ENCODE measurements at places on chromosomes 7 and 10.

- no peak for DNase-seq
These were observed 234.6 kb downstream of the DIP2C start for GRCh38 chr10:454860-455259.

DNA sequence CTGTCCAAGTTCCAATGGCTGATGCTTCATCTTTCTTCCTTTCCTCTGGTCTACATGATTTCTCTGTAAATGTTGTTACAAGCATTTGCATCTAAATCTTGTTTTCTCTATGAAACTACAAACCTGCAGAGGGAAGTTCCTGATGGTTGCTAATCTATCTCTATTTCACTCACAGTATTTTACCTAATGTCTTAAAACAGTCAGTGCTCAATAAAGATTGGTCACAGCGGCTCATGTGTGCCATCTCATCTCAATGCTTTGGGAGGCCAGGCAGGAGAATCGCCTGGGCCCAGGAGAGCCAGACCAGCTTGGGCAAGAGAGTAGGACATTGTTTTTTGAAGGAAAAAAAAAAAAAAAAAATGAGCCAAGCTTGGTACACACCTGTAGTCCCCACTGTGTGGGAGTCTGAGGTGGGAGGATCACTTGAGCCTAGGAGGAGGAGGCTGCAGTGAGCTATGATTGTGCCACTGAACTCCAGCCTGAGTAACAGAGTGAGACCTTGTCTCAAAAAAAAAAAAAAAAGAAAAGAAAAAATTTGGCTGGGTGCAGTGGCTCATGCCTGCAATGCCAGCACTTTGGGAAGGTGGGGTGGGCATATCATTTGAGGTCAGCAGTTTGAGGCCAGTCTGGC, 71.3 kb upstream of the ARMC3 start:
- no peak for DNase-seq

DNA sequence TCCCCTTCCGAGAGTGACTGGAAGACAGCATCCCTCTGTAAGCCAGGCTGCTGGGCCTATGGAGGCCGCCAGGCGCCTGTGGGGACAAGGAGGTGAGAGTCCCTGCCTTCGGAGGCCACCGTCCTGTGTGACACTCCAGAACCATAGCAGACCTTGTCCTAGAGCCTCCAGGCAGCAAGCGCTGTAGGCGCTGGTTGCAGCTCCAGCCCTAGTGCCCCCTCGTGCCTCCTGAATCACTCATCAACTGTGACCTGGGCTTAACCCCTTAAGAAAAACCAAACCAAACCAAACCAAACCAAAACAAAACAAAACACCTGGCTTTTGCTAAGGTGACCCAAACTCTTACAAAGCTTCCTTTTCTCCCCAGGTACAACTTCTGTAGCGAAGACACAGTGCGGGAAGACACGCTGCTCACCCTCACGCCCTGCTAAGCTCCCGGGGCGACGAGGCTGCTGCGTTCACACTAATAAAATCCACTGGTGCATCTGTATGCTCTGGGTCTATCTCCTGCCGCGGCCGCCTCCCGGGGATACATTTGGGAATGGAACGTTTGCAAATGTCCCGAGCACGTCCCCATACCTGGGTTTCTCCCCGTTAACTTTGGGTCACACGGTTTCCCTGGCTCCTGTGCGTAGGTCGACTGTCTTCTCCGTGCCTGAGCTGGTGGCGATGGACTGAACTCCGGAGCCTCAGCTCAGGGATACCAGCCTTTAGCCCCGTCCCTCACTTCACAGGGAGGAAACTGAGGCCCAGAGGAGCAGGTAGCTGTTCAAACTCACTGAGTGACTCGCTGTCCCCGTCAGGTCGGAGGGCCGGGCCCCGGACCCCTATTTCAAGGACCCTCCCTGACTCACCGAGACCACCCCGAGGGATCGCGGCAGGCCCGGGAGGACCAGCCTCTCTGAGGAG, 11.8 kb upstream of the PNLIPRP2 start:
- no peak for DNase-seq

- DNase-seq: no peak
These were observed 126.8 kb downstream of the GALNT11 start for GRCh38 chr7:152152267-152152666.

GRCh38 chr7:27182861-27183681, 2.0 kb downstream of the HOXA11 start:
- no peak for DNase-seq

DNA sequence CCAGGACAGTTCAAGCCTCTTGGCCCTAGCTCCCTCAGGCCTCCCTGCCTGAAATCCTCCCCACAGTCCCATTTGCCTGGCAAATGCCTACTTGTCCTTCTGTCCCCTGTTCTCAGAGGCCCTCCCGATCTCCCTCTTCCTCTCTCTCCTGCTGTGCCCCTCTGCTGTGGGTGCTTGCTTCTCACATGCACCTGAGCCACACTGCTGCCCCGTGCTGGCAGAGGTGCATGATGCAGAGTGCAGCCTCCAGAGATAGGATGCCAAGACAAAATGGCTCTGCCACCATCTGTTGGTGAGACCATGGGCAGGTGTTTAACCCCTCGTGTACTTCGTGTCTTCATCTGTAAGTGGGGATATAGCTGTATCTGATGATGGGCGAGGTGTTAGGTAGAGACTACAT, 158.4 kb downstream of the RGS10 start:
- DNase-seq: no peak

DNA sequence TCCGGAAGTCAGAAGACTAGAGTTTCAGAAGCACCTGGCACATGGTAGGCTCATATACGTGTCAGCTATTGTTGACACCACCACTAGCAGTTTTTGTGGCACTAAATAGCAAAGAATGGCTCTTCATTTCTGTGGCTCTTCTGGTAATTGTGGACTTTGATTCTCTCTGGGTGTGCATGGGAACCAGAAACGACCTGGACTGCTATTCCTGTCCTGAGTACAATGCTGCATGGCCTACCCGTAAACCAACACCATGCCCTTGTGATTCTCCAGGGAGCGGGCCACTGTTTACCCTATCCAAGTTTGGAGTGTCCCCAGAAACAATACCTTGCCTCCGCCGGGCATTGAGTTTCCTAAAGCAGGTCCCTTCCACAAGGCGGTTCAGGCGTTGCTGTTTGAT, 162.9 kb upstream of the AOAH start:
- no peak for DNase-seq

DNA sequence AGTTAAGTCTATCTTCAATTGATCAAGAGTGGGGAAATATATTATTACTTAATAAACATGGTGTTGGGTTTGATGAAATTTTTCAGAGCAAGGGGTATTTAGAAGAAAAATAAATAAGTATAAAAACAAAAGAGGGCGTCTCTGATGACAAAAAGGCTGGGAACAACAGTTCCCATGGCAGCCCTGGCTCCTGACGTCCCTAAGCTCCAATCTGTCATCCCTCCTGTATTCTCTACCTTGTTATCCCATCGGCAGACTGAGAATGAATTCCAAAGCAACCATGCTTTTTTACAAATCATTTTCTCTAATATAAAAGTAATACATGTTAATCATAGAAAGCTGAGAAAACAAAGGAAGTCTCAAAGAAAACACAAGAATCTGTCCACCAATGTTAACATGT, 55.5 kb downstream of the SORBS1 start:
- no peak for DNase-seq

GRCh38 chr10:127283576-127283975, 87.2 kb upstream of the INSYN2A start:
- DNase-seq: no peak

DNA sequence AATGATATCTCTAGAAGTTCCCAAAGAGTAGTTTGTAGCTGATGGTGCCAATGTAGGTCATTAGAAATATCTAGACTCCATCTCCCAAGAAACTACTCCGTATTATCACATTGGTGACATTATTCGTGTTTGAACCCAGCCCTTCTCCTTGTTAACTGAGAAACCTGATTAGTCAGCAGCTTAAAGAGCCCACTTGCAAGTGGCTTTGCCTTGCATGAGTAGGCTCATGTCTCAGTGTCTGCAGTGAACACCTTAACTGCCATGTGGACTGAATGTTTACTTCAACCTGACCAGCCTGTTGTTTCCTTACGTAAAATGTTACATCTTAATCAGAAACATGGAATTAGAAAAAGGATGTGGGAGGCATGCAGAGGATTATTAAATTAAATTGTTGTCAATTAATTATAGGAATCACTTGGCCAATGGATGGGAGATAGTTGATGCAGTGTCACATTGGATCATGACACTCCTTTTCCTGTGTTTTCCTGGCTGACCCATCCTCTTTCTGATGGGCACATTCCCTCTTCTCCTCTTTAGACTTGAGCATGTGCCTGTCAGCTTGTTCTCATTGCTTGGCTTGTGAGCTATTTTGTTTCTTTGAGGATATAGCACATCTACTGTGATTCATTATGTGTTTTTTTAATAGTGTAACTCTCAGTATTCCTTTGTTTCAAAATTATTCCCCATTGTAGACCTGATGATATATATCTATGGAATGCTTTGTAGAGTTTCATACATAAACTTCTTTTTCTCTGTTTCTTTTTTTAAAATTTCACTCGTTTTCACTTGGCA, 18.0 kb downstream of the STARD3NL start:
- DNase-seq: no peak

GRCh38 chr10:75352650-75353049, 48.9 kb downstream of the ZNF503 start:
- no peak for DNase-seq

DNA sequence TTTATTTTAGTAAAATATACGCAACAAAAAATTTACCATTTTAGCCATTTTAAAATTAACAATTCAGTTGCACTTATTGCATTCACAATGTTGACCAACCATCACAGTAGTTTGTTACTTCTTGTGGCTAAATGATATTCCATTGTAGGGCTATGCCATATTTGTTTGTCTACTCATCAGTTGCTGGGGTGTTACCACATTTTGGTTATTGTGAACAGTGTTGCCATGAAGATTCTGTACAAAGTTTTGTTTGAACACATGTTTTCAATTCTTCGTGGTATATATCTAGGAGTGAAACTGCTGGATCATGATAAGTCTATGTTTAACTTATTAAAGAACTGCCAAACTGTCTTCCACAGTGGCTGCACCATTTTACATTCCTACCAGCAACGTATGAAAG, 46.3 kb upstream of the ZNF365 start:
- no peak for DNase-seq

GRCh38 chr7:39721345-39721744, 98.0 kb downstream of the RALA start:
- DNase-seq: no peak

All from activated naive CD4-positive, alpha-beta T cell treated with anti-CD3 and anti-CD28 coated beads, Interleukin-2, amount 50 U/mL, for 72 hours (primary cell).